Neural progenitor cell (in vitro differentiated cells): ENCODE measurements at places on chromosomes 5 and 9. TPM values are rescaled to one million over a fixed set of nuclear protein-coding genes. Genes with fewer than 3 reads are reported as not detected.

Gene BAAT
- total RNA-seq, result 0.09 and 0.15 TPM in 2 replicates

Gene GABRA6
- total RNA-seq, result not detected in 2 replicates

DNA sequence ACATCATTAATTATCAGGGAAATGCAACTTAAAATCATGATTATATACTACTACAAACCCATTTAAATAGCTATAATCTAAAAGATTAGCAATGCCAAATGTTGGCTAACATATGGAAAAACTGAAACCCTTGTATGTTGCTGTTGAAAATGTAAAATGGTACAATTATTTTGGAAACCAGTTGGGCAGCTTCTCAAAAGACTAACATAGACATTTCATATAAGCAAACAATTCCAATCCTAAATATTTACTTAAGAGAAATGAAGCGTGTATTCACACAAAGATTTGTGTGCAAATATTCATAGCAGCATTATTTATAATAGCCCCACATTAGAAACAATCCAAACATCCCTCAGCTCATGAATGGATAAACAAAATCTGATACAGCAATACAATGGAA lies 106.2 kb downstream of the ADAMTS12 start:
- H3K4me3 ChIP-seq, result no peak overlapping the region
- no peak for DNase-seq
- no peaks in the 10 kb centered on the region for H3K27me3 ChIP-seq
- H3K27ac ChIP-seq, result no peak overlapping the region
- no peaks in the 10 kb centered on the region for H3K4me1 ChIP-seq

GRCh38 chr9:8365029-8365428 lies 565.5 kb upstream of the DMAC1 start:
- H3K4me3 ChIP-seq, result no peak overlapping the region
- DNase-seq, result no peak
- H3K4me1 ChIP-seq, result no peaks in the 10 kb centered on the region
- no peaks in the 10 kb centered on the region for H3K27me3 ChIP-seq

DNA sequence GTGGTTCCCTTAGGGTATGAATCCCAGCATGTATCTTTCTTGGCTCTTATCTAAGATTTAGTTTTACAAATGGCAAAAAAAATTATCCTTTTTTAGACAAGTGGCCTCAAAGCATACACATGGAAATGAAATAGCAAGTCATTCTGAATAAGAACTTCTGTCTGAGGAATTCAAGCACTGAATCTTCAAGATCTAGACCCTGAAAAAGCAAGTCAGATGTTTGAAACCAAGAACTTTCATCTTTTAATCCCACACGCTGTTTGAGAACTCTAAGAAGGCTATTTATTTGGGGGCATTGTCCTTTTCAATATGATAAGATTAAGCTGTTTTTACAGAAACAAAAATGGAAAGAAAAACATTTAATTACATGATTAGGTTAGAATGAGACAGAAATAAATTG lies 549.2 kb upstream of the CYLC2 start:
- DNase-seq, result no peak
- H3K27me3 ChIP-seq, result no peaks in the 10 kb centered on the region
- H3K4me1 ChIP-seq, result no peaks in the 10 kb centered on the region
- H3K4me3 ChIP-seq, result no peak overlapping the region

DNA sequence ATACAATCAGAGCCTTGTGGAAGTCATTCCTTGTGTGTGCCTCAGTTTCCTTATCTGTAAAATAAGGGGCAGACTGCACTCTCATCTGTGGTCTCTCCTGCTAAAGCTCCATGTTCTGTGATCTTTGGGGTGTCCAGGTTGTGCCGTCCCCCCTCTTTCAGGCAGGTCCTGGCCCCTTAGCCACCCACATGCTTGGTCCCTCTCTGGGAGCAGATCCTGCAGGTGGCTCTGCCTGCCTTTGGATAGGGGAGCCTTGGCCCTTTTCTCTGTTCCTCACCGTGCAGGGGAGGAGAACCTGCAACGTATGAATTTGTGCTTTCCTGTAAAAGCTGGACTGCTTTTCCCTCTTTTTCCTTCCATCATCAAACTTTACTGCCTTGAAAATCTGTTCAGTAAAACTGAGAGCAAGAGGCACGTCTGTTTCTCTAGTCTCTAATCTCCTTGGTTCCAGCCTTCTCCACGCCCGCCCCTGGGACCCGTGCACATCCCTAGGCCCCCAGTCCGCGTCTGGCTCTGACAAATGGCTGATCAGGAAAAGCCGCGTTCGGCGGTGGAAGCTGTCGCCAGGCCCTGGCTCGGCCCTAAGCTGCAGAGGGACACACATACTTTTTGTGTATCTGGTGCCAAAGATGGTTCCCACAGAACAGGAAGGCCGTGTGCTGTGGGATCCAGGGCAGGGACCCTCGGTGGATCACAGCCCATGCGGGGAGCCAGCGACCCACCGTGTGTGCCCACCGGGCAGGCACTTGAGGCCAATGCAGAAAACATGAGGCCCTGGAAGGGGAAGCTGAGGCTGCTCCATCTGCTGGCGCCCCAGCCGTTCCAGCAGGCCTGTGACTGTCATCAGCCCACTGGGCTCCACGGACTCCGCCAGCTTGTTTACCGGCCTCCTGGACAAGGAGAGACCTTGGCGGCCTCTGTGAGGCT lies 43.4 kb upstream of the COL5A1 start:
- peak; percentile 28 for DNase-seq
- no peak overlapping the region for H3K27ac ChIP-seq
- no peak overlapping the region for H3K4me3 ChIP-seq
- H3K4me1 ChIP-seq, result no peaks in the 10 kb centered on the region
- H3K27me3 ChIP-seq, result no peaks in the 10 kb centered on the region

- H3K36me3 ChIP-seq, result no peaks in the 10 kb centered on the region
- H3K4me1 ChIP-seq, result no peaks in the 10 kb centered on the region
- H3K4me3 ChIP-seq, result no peak overlapping the region
Observed at GRCh38 chr5:6359555-6360322, 18.6 kb downstream of the MED10 start.

- H3K4me3 ChIP-seq, result no peak overlapping the region
- H3K36me3 ChIP-seq, result no peaks in the 10 kb centered on the region
- H3K27ac ChIP-seq, result no peak overlapping the region
- H3K27me3 ChIP-seq, result peaks cover 17% of the 10 kb centered on the region
- peaks cover 10% of the 10 kb centered on the region for H3K4me1 ChIP-seq
Observed at GRCh38 chr9:126151031-126151685, 175.5 kb upstream of the MVB12B start.

DNA sequence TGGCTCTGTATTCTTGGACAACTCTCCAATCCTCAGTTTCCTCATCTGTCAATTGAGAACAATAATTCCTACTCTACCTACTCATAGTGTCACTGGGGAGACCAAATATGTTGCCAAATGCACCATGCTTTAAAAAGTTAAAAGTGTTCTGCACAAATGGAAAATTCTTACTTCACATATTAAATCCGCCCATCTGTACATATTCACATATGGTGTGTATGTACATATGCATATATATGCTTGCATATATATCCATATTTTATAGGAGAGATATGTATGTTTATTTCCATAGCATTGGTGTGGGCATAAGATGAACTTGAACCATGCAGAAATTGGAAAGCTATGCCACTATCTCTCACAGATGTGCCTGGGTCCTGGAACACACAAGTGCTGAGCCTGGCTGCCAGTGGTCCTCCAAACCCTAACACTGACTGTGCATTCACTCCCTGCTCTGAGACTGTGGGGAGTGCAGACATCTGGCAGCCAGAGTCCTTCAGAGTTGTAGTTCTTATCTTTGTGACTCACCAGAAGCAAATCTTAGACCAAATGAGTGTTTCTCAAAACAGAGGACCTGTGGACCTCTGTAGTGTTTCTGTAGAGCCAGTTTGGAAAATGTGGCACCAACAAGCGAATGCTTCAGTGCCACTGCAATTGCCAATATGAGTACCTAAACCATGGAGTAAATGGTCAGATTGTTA lies 168.7 kb downstream of the GRIA1 start:
- no peak for DNase-seq
- peak overlapping the region; percentile 2 for H3K4me3 ChIP-seq
- H3K36me3 ChIP-seq, result no peaks in the 10 kb centered on the region
- peak overlapping the region; percentile 23 for H3K27ac ChIP-seq

GRCh38 chr9:127380479-127380878 lies 16.5 kb upstream of the SLC2A8 start:
- no peaks in the 10 kb centered on the region for H3K4me1 ChIP-seq
- no peak overlapping the region for H3K27ac ChIP-seq
- H3K4me3 ChIP-seq, result no peak overlapping the region

DNA sequence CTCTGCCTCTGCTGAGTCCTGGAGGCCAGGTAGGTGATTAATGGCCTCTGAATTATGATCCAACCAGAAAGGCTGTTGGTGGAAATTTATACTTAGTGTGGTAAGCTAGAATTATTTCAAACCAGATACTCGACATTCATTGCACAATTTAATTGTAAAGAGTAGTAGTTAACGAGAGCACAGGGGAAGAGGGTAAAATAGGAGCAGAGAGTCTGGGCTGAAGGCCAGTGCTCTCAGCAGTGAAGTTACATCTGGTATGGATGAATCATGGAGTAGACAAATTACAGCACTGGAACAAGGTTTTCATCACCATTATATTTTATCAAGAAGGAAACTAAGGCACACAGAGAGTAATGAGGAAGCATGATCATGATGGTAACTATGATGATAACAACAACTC lies 92.5 kb downstream of the TLR4 start:
- peaks cover 19% of the 10 kb centered on the region for H3K4me1 ChIP-seq
- no peak for DNase-seq
- no peak overlapping the region for H3K4me3 ChIP-seq
- H3K27me3 ChIP-seq, result no peaks in the 10 kb centered on the region

DNA sequence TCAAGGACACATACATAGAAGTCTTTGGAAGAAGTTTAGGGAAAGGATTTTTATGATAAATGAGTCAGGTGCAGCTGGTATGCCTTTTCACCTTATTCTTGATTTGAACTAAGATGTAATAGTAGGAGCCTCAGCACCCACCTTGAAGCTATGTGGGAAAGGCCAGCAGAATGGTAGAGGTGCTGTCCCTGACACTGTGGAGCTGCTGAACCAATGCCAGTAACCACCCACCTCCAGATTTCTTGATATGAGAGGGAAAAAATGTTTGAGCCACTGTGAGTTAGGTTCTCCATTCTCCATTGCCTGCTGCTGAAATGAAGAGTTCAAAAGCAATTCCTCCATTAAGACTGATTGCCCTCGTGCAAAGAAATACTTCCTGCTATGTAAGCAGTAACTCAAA lies 12.2 kb upstream of the HMGCR start:
- H3K4me1 ChIP-seq, result no peaks in the 10 kb centered on the region
- no peak for DNase-seq
- no peak overlapping the region for H3K4me3 ChIP-seq
- no peaks in the 10 kb centered on the region for H3K27me3 ChIP-seq
- H3K36me3 ChIP-seq, result no peaks in the 10 kb centered on the region
- no peak overlapping the region for H3K27ac ChIP-seq

GRCh38 chr9:18707061-18707461 lies 233.1 kb downstream of the ADAMTSL1 start:
- H3K27ac ChIP-seq, result no peak overlapping the region
- no peak for DNase-seq
- H3K4me1 ChIP-seq, result peaks cover 6% of the 10 kb centered on the region
- H3K36me3 ChIP-seq, result no peaks in the 10 kb centered on the region

DNA sequence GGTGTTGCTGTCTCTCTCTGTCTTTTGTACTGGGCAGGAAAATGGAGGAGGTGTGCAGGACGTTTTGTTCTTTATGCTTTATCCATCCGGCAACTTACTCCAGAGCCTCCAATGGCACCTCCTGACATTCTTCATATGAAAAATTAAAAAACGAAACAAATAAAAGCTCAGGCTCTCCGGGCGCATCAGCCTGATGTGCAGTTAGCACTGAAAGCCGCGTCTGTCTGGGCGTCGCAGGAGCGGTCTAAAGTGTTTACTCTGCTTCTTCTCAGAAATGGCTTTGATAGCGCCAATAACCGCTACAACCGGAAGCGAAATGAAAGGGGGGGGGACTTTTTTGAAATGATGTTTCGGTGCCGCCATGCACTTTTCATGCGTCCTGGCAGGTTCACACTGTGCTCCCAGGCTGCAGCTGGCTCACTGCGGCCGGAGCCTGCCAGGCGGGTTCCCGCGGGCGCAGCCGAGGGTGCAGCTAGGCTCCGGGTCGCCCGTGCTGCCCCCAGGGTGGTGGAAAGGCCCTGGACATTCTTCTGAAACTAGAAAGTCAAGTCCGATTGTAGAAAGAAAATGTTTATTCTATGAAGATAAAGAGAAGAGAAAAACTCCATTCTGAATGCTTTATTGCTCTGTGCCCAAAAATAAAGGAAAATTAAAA lies 407.7 kb upstream of the IRX1 start:
- no peak overlapping the region for H3K27ac ChIP-seq
- H3K4me3 ChIP-seq, result no peak overlapping the region
- no peaks in the 10 kb centered on the region for H3K27me3 ChIP-seq
- DNase-seq, result no peak

DNA sequence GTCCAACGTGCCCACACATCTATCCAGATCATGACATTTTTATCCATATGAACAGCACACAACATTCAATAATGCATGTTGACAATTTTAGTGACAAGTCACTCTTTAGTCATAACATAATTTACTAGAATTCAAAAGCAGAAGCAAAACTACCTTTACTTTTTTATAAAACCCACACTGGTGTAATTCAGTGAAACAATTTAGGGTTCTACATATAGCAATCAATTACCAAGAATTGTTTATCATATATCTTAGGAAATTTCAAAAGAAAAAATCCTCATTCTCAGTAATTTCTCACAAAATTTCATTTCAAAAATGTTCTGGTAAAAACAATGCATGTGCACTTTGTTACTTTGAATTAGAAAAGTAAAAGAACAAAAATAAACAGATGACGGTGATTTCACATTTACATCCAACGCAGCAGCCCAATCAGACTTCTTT lies 12.6 kb downstream of the AUH start:
- H3K4me1 ChIP-seq, result peaks cover 11% of the 10 kb centered on the region
- DNase-seq, result no peak
- no peaks in the 10 kb centered on the region for H3K36me3 ChIP-seq
- no peak overlapping the region for H3K4me3 ChIP-seq
- no peak overlapping the region for H3K27ac ChIP-seq
